ENCODE measurements at places on chromosomes 13 and 19. TPM values are rescaled to one million over a fixed set of nuclear protein-coding genes. Genes with fewer than 3 reads are reported as not detected.

DNA sequence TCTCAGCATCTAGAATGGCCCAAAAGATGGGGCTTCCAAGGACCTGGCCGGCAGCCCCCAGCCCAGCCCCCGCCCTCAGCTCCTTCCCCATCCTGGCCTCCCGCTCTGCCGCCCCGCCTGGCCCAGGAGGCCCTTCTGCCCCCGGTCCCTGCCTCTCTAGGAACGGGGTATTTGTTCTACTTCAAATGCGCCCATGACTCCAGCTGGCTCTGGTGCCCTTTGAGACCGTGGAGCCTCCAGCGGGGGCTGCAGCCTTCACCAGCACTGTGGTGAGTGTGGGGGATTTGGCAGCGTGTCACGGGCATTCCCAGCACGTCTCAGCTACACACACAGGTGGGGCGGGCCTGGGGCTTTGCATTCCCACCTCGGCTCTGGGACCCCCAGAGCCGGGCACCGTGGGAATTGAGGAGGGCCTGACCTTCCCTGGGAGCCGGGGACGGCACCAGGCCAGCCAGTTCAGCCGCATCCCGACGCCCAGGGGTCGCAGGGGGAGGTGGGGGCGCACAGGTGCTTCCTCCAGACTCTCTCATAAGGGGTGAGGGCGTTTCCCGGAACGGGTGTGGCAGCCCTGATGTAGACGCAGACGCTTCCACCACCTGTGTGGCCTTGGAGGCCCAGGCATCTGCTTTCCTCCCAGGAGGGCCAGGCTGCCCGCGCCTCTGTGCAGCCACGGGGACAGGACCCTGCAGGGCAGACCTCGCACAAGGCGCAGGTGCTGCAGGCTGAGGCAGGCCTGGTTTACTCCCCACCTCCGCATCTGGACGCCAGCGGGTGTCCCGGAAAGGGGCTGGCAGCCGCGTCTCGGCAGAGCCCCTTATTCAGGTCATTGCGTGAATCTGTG is 947 bp downstream of the ATP4B start:
- peak; percentile 13 for DNase-seq

- DNase-seq, result peak; percentile 83
These were observed 28.1 kb downstream of the GPX4 start for GRCh38 chr19:1131718-1132551.

DNA sequence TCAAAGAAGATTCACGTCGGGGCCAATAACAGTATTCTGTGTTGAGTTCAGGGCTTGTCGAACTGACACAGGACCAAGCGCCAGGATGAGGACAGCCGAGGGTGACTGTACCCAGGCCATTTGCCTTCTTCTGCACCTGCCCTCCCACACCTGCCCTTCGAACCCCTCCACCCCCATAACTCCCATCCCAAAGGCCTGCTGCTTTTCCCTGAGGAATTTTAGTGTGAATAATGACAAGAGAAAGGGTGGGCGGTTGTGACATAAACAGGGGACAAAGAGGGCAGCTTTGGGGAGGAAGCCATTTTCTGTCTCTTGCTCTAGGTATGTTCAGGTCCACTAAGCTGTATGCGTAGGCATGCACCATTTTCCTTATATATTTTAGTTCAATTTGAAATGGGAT is 26.1 kb downstream of the GJA3 start:
- DNase-seq, result no peak

DNA sequence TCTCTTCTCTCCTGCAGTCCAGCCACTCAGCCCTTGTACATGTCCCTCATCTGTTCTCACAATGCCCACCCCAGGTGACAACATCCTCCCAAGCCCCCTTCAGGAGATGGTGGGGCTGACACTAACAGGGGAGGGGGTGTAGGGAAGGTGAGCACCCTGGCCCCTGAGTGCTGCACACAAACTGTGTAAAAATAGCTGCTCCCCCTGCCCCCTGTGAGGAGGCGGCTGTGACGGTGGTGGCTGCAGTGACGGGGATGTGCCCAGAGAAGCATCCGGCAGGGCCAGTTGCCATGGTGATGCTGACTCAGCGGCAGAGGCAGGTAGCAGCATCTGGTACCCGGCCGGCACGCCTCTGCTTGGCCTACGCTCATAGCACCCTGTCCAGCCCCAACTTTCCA is 13.0 kb upstream of the JUND start:
- DNase-seq, result peak; percentile 96

The C5AR1 gene
- 11.4 TPM for total RNA-seq

GRCh38 chr13:47934371-47934770 is 66.7 kb downstream of the SUCLA2 start:
- no peak for DNase-seq

- DNase-seq, result no peak
These were observed 523.9 kb upstream of the ARGLU1 start for GRCh38 chr13:107091861-107092260.

DNA sequence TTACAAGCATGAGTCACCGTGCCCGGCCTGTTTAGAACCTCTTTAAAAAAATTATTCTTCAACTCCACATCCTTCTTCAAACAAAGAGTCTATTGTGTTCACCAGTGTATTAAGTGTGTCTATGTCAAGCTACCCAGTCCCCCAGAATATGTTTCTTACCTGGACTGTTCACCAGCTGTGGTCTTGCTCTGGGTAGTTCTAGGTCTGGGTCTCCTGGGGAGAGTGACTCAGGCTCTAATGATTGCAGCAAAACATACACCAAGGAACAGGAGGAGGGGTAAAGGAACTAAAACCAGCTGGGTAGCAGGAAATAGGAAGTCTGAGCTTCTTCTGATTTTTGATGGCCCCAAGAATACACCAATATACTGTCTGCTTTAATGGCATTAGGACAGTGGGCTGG is at the start of gene FPR1:
FPR1 (minus strand) TSS at position 224 of the 400 bp plus-strand sequence. CDS start 4,884 bp downstream, outside the sequence.
- DNase-seq, result no peak

The CYP2A7 gene
- total RNA-seq, result not detected

The ZNF568 gene
- 15.3 TPM for total RNA-seq

- DNase-seq, result no peak
These were observed at the start of gene KLK3 for GRCh38 chr19:50854636-50855410. Gene KLK3 (plus strand): TSS chr19:50854915. CDS start chr19:50854956, 41 bp downstream.

GRCh38 chr19:48678201-48678600 is 5.4 kb upstream of the NTN5 start:
- no peak for DNase-seq

GRCh38 chr13:98233127-98233526 is 56.1 kb upstream of the RNF113B start:
- no peak for DNase-seq

DNA sequence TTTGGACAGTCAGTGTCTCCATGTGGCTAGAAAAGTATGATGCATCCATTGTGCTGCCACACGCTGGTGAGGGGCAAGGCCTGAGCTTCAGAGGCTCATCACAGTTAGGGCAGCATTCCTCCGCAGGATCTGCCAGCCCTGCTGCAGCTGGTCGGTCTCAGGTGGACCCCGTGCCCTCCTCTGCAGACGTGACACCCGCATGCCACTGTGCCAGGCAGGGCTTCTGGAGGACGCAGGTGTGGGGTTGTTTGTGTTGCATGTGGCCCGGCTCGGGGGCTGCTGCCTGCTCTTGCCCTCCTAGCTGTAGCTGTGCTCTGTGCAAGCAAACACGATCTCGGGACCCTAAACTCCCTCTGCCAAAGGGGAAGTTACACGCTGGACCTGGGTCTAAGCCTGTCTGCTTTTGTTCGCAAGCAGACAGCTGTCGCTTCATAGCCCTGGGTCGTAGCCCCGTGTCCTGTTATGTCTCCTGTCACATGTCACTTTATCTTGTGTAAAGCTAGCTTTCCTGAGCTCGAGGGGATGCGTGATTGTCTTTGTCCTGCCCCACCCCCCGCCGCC is 45.3 kb downstream of the SLC7A9 start:
- DNase-seq, result no peak

DNA sequence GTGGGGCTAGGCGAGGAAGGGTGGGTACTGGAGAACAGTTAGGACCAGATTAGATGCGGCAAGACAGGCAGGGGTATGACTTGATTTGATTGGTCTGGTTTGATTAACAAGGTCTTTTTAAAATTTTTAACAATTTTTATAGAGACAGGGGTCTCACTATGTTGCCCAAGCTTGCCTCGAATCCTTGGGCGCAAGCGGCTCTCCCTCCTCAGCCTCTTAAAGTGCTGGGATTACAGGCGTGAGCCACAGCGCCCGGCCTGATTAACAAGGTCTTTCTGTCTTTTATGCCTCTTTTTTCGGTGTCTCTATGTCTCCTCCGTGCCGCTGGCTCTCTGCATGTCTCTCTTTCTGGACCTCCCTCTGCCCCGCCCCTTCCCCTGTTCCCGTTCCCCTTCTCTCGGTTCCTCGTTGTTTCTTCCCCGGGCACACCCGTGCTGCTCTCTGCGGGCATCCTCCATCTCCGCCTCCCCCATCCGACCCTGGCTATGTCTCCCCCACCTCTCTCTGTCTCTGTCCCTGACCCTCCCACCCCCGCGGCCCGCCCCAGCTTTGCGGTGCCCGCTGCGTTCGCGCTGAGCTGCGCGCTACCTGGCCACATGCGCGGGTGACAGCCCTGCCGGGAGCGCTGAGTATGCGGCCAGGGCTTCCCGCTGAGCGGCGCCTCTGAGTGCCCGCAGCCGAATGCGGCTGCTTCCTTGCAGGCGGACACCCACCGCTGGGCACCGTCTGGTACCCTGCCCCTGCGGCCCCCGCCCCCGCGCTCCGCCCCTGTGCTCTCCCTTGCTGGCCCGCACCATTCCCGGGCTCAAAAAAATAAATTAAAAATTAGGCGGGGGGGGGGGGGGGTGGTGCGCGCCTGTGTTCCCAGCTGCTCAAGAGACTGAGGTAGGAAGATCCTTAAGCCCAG is 8.1 kb upstream of the SDHAF1 start:
- peak; percentile 37 for DNase-seq

DNA sequence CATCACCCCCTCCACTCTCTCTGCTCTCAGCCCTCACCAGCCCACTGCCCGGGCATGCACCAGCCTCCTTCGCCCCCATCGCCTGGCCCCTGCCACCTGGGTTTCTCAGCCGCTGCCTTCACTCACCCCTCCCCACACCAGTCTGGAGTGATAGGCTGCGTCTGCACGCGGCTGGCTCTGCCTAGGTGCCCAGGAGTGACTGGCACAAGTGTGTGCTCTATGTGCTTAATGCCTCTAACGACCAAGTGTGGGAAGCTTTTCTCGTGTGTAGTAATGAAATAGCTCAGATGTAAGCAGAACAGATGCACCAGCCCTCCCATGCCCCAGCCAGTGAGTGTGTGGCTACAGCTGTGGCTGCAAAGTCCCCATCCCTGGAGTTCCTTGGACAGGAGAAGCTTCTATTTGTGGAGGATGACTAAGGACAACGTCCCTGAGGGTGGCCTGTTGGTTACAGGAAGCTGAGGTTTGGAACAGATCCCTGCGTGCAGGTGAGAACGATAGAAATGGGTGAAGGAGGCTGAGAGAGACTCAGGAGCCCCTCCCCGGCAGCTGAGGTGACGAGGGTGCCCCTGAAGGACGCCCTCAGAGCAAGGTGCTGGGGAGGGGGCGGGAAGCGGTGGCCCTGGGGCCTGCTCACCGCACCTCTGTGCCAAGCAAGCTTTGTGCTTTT is 35.6 kb downstream of the ATP11A start:
- DNase-seq, result no peak

The VSTM2B gene
- total RNA-seq, result not detected

- no peak for DNase-seq
These were observed 32.9 kb upstream of the POU2F2 start for GRCh38 chr19:42165146-42165545.

GRCh38 chr13:45353895-45354294 is 12.9 kb upstream of the TPT1 start:
- no peak for DNase-seq

DNA sequence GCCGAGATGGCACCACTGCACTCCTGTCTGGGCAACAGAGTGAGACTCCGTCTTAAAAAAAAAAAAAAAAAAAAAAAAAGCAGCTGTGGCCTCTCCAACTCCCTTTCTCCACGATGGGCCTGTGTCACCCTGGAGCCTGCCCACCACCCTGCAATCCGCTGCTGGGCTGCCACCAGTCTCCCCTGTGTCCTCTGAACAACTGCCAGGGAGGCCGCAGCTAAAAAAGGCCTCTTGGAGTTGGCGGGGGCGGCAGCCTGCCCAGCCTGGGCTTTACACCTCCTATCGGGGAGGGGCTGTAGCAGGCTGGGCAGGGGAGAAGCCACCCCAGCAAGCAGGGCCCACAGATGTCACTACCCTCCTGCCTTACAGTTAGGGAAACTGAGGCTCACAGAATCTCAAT is 3.5 kb downstream of the CDC37 start:
- DNase-seq, result no peak

The ACER1 gene
- not detected for total RNA-seq

- no peak for DNase-seq
These were observed 1.3 kb downstream of the IZUMO1 start for GRCh38 chr19:48745208-48745995.

The TBC1D4 gene
- total RNA-seq, result 5.1 TPM

DNA sequence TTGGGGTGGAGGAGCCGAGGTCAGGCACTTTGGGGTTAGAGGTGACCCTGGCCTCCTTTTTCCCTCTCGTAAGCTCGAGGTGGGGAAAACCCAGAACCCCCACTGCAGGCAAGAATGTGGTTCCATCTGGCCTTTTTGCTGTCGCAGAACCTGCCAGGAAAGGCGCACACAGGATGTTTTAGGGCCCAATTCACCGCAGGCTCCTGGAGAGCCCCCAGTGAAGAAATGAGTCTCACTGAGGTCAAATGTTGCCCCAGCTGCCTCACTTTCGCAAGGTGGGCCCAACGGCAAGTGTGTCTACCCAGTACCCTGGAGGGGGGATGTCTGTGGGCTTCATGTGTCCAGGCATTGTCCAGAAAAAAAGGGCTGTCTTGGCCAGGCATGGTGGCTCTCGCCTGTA is 61.8 kb downstream of the PEX11G start:
- no peak for DNase-seq

DNA sequence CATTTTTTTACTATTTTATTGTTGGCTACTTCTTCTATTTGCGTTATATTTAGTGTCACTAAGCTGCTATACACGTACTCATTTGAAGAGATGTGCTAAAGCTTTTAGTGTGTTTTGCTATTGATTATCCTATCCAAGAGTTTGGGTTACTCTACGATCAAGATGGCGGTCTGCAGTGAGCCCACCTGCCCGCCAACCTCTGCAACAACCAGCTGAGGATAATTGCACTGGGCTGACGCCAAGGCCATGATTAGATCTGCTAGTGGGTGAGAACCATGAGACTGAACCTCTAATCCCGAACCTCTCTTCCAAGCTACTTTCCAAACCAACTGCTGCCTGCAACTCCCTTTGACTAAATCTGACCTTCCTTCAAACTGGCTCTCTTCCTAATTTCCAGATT is 1.8 kb downstream of the CPB2 start:
- no peak for DNase-seq

The ZGLP1 gene
- total RNA-seq, result 1.9 TPM

DNA sequence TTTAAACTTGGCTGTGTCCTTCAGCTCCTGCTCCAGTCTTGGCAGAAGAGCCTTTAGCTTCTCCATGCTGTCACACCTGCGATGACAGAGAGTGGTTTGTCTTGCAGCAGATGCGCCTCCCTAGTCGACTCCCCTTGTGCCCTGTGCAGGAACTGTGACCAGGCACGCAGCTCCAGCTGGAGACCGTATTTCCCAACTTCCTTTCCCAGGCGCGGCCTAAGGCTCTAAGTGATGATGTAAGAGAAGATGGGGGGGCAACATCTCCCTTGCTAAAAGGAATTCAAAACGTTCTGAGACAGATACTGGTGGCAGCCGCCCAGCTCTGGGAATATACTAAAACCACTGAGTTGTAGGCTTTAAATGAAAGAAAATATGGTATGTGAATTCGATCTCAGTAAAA is 16.3 kb downstream of the DCUN1D2 start:
- no peak for DNase-seq

Measured in natural killer cell (primary cell).